ENCODE measurements at places on chromosomes 2 and 18. TPM values are rescaled to one million over a fixed set of nuclear protein-coding genes. Genes with fewer than 3 reads are reported as not detected.

DNA sequence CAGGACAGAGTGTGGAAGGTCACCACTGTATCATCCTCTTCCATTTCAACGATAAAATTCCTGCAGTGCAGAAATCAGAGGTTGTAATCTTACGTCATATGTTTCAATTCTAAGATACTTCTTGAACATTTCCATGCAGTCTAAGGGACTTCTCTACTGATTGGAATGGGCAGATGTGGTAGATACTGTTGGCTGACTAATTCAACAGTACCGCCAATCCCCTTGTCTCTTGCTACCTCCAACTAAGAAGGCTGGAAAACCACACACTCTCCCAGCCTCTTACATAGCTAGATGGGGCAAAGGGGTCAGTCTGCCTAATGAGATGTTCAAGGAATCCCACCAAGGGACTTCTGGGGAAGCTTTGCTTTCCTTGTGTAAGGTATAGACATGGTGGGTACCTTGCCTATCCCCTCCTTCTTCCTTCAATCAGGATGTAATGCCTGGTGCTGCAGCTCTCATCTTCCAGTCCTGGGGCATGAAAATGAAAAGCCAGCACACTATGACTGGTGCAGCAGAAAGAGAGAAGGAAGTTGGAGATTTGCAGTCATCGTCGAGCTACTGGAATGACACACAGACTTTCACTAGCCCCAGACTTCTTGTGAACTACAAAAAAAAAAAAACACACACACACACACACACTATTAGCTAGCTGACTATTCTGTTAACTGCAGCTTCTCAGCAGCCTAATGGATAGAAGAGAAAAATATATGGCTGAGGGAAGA lies 84.1 kb downstream of the ALPK2 start:
- no peaks in the 10 kb centered on the region for H3K27me3 ChIP-seq
- no peak for DNase-seq
- H3K36me3 ChIP-seq = no peaks in the 10 kb centered on the region
- no peak overlapping the region for H3K4me3 ChIP-seq

GRCh38 chr2:52510432-52510831 lies 1257.2 kb upstream of the CHAC2 start:
- H3K27me3 ChIP-seq = no peaks in the 10 kb centered on the region
- DNase-seq = no peak
- no peak overlapping the region for H3K27ac ChIP-seq
- no peaks in the 10 kb centered on the region for H3K36me3 ChIP-seq
- no peak overlapping the region for H3K4me3 ChIP-seq

- H3K4me1 ChIP-seq = no peaks in the 10 kb centered on the region
- H3K27me3 ChIP-seq = no peaks in the 10 kb centered on the region
- DNase-seq = no peak
- no peak overlapping the region for H3K4me3 ChIP-seq
These were observed 83.4 kb downstream of the RTN4 start for GRCh38 chr2:54966837-54967236.

DNA sequence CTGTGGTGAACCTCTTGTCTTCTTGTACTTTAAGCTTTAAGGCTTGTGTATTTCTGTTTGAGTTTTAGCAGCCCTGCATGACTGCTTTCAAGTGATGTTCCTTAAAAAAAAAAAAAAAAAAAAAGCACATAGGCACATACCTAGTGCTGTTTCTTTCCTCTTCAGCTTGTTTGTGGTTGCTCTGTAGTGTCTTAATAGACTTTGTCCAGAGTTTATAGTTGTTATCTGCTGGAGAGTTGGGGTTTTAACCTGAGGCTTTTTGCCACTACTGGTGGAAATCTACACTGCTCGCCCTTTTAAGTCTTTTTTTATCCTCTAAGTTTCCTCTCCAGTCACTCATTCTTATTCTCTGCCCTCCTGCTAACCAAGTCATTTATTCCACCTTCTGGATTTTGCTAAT lies 34.5 kb downstream of the AGFG1 start:
- no peak for DNase-seq
- H3K4me1 ChIP-seq = peaks cover 80% of the 10 kb centered on the region
- H3K27ac ChIP-seq = peak overlapping the region; percentile 4
- no peak overlapping the region for H3K4me3 ChIP-seq
- no peaks in the 10 kb centered on the region for H3K27me3 ChIP-seq

GRCh38 chr2:107595749-107596148 lies 230.9 kb upstream of the RGPD4 start:
- DNase-seq = no peak
- no peaks in the 10 kb centered on the region for H3K27me3 ChIP-seq
- H3K27ac ChIP-seq = no peak overlapping the region
- H3K36me3 ChIP-seq = no peaks in the 10 kb centered on the region

- H3K36me3 ChIP-seq = no peaks in the 10 kb centered on the region
- no peak overlapping the region for H3K4me3 ChIP-seq
- no peak for DNase-seq
These were observed 179.5 kb downstream of the BCL2 start for GRCh38 chr18:63140038-63140450.

- DNase-seq = no peak
- H3K4me3 ChIP-seq = no peak overlapping the region
- no peaks in the 10 kb centered on the region for H3K27me3 ChIP-seq
These were observed 86.7 kb downstream of the VIT start for GRCh38 chr2:36783246-36783645.

GRCh38 chr2:21489080-21489479 lies 365.3 kb downstream of the TDRD15 start:
- no peak overlapping the region for H3K27ac ChIP-seq
- H3K4me3 ChIP-seq = no peak overlapping the region
- H3K36me3 ChIP-seq = no peaks in the 10 kb centered on the region

DNA sequence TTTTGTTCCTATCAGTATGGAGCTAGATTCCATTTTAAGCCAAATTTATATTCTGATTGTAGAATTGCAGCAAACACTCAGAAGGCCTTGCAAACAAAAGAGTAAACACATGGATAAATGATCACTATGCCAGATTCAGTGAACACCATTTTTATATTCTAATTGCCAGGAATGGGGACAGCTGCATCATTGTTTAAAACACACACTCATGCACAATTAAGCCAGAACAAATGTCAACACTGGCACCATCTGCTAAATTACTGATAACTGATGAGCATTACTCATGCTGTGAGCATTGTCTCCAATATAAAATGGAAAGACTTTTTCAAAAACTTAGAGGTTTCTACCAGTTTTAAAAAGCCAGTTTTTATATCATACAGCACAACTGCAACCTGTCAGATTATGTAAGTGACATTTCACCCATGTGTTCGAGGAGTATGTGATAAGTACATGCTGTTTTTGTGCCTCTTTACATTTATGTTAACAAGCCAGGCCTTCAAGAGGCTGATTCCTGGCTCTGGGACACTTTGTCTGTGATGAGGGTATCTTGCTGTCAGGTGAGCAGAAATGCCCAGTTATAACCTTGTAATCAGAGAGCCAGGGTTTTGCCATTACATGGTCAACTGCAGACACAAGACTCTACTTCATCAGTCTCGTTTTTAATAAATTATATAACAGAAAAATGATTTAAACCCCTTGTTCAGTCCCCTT lies 4.4 kb upstream of the ST8SIA5 start:
- H3K27me3 ChIP-seq = peaks cover 54% of the 10 kb centered on the region
- H3K27ac ChIP-seq = no peak overlapping the region
- DNase-seq = peak; percentile 29
- H3K4me3 ChIP-seq = no peak overlapping the region
- no peaks in the 10 kb centered on the region for H3K36me3 ChIP-seq

DNA sequence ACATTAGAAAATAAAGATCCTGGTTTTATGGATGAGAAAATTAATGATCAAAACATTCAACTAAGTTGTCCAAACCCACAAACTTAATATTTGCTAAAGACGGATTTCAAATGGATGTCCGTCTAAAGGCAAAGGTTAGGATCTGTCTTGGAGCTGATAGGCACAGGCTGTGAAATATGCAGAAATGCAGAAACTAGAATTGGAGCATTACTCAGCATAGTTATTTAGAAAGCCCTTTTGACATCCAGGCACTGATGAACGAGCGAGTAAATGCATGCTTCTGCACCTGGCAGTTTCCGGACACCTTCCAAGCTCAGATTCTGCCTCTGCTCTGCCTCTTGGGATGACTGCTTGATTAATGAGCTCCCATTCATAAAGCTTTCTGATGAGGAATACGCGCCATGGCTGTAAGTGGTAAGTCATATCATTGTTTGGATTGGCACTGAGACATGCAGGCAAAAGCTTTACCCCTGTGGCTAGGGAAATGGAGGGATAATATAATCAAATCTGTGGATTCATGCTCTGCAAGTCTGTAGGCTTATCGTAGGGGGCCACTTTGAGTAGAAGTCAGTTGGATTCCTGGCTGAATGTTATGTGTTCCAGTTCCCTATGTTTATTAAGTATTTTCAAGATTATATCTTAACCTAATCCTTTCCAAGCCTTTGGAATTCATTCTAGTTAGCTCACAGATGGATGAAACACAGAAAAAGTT lies 2176.3 kb upstream of the CELF4 start:
- DNase-seq = no peak
- no peak overlapping the region for H3K27ac ChIP-seq
- no peaks in the 10 kb centered on the region for H3K36me3 ChIP-seq

- no peaks in the 10 kb centered on the region for H3K36me3 ChIP-seq
- H3K27me3 ChIP-seq = no peaks in the 10 kb centered on the region
- H3K4me3 ChIP-seq = peak overlapping the region; percentile 67
- peak; percentile 70 for DNase-seq
- peak overlapping the region; percentile 78 for H3K27ac ChIP-seq
- H3K4me1 ChIP-seq = peaks cover 41% of the 10 kb centered on the region
These were observed 60.7 kb downstream of the TNS1 start for GRCh38 chr2:217941886-217942728.

DNA sequence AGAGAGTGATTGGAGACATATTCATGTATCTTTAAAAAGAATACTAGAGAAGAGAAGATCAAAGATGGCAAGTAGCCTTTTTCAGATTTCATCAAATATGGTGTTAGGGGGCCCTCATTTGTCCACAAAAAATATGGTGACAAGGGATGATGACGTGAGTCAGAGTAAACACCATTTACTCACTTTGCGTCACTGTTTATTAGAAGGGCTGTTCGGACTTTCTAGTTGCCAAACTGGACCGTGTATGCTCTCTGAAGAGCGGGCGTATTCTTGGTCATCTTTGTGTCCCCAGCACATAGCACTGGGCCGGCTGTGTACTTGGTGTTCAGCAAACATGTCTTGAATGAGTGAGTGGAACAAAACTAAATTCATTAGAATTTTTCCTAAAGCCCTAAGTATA lies 37.5 kb downstream of the TTC39C start:
- no peaks in the 10 kb centered on the region for H3K4me1 ChIP-seq
- no peak overlapping the region for H3K4me3 ChIP-seq
- DNase-seq = no peak
- H3K36me3 ChIP-seq = no peaks in the 10 kb centered on the region

DNA sequence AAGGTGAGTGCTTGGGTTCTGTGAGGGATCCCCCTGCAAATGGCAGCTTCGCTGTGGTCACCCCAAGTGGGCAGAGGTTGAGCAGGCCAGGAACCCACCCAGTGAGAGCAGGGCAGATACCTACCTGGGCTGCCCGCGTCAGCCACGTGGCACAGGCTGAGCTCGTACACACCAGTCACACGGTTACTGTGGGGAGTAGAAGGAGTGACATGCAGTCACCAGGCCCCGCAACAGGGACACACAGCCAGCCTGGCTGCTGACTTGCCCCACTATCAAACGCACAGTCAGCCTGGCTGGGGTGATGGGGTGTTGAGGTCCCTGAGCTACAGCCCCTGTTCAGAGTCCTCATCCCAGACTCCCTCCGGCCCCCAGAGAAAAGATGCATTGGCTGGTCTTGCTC lies 32.2 kb downstream of the AQP12A start:
- H3K36me3 ChIP-seq = no peaks in the 10 kb centered on the region
- H3K4me1 ChIP-seq = no peaks in the 10 kb centered on the region
- H3K4me3 ChIP-seq = no peak overlapping the region
- no peak overlapping the region for H3K27ac ChIP-seq
- no peaks in the 10 kb centered on the region for H3K27me3 ChIP-seq

GRCh38 chr2:55144922-55145820 lies 86.9 kb downstream of the CLHC1 start:
- no peak overlapping the region for H3K4me3 ChIP-seq
- DNase-seq = no peak
- peak overlapping the region; percentile 58 for H3K27ac ChIP-seq
- H3K27me3 ChIP-seq = no peaks in the 10 kb centered on the region

DNA sequence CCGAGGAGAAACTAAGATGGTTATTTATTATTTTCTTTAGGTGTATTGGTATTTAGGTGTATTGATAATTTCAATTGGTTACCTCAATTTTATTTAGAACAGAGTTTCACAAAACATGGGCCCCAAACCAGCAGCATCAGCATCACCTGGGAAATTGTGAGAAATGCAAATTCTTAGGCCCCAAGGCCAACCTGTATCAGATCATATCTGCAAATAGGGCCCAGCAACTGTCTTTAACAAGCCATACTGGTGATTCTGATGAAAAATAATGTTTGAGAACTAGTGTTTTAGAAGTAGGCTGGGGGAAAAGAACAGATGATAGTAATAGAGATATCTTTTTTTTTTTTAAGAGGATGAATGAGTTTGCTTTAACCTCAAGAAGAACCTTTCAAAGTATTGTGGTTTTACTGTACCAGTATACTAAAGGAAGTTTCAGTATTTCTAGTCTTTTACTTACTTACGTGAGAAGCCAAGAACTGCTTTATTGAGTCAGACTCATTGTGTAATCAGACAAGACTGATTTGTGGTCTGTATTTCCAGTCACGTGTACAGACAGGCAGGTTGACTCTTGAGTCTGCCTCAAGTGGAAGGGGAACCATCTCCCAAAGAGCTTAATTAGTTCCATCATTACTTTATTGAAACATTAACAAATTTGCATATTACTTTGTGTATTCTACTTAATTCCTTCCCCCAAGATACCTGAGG lies 60.4 kb upstream of the GAREM1 start:
- no peaks in the 10 kb centered on the region for H3K27me3 ChIP-seq
- H3K36me3 ChIP-seq = no peaks in the 10 kb centered on the region
- no peak overlapping the region for H3K27ac ChIP-seq
- no peak overlapping the region for H3K4me3 ChIP-seq

GRCh38 chr2:24237313-24237712 lies 62.5 kb downstream of the FAM228A start:
- H3K36me3 ChIP-seq = peaks cover 32% of the 10 kb centered on the region
- no peak overlapping the region for H3K4me3 ChIP-seq
- H3K27ac ChIP-seq = no peak overlapping the region
- no peaks in the 10 kb centered on the region for H3K27me3 ChIP-seq
- H3K4me1 ChIP-seq = peaks cover 21% of the 10 kb centered on the region

DNA sequence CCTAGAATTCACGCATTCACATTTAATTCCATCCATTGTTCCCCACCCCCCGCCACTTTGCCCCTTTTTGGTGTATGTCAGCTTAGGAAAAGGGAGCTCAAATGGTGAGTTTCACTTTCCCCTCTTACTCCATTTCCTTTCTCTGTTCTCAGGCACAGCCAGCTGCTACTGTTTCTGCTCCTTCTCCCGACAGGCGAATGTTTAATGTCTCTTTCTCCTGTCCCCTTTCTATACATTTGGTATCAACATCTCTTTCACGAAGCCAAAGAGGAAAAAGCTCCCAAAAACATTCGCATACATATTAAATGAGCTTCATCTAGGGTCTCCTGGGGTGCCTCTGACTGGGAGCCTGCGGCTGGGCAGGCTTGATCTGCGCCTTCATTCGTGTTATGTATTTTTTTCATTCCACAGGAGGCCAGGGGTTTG lies 124.2 kb upstream of the SATB2 start:
- no peaks in the 10 kb centered on the region for H3K36me3 ChIP-seq
- H3K27ac ChIP-seq = no peak overlapping the region
- H3K4me3 ChIP-seq = peak overlapping the region; percentile 14
- no peaks in the 10 kb centered on the region for H3K4me1 ChIP-seq
- H3K27me3 ChIP-seq = no peaks in the 10 kb centered on the region

Gene UGT1A5
- total RNA-seq = not detected

Gene LTBP1
- total RNA-seq = 81.2 TPM

Gene SERPINB10
- total RNA-seq = not detected

Gene METAP1D
- 4.6 TPM for total RNA-seq

Gene GPR39
- 13.1 TPM for total RNA-seq
